RPMI8226 (cell line): ENCODE measurements at places on chromosomes 16 and 17.

GRCh38 chr17:1813088-1813487, 16.6 kb downstream of the SMYD4 start:
- DNase-seq = no peak

DNA sequence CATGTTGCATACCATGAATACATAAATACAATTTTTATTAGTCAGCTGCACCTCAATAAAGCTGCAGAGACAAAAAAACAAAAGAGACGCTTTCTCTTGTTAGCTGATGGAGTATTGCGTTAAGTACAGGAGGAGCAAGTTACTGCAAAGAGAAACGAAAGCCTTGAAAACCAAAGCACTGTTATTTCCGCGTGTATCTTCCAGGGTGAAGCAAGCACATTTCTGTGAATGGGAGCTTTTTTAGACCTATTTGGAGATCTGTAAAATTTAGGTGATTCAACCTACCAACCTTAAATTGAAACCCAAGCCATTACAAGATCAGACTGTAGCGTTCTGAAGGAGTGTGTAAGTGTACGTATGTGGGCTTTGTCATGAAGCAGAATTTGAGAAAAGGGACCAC, 390.4 kb downstream of the SOX9 start:
- no peak for DNase-seq

- DNase-seq = no peak
Observed at GRCh38 chr17:1294157-1294717, 14.8 kb downstream of the TRARG1 start.

- no peak for DNase-seq
Observed at GRCh38 chr16:55411231-55411630, 67.8 kb upstream of the MMP2 start.

DNA sequence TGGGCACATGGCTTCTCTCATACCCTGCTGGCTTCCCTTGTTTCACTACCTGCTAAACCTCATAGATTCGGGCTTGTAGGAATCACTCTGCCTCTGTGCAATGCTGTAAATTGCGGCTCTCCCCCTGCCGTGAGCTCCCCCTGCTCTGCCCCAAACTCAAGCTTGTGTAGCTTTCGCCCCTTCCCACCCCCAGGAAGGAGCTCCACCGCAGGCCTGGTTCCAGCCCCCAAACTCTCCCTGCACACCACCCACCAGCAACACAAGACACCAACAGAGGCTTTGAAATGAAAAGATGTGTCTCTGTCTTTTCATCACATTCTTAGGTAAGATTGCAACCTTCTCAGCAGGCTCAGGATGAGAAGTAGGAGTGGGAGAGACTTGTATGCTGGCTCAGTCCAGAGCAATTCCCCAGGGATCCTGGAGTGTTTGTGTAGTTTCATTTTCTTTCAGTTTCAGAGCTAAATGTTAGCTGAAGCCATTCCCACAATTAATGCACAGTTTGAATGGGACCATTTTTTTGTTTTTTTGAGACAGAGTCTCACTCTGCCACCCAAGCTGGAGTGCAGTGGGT, 14.2 kb downstream of the CX3CL1 start:
- DNase-seq = no peak

- peak; percentile 74 for DNase-seq
Observed at GRCh38 chr16:46673320-46674013, 15.5 kb downstream of the VPS35 start.

GRCh38 chr16:12289175-12290063, 312.9 kb downstream of the SNX29 start:
- DNase-seq = no peak

DNA sequence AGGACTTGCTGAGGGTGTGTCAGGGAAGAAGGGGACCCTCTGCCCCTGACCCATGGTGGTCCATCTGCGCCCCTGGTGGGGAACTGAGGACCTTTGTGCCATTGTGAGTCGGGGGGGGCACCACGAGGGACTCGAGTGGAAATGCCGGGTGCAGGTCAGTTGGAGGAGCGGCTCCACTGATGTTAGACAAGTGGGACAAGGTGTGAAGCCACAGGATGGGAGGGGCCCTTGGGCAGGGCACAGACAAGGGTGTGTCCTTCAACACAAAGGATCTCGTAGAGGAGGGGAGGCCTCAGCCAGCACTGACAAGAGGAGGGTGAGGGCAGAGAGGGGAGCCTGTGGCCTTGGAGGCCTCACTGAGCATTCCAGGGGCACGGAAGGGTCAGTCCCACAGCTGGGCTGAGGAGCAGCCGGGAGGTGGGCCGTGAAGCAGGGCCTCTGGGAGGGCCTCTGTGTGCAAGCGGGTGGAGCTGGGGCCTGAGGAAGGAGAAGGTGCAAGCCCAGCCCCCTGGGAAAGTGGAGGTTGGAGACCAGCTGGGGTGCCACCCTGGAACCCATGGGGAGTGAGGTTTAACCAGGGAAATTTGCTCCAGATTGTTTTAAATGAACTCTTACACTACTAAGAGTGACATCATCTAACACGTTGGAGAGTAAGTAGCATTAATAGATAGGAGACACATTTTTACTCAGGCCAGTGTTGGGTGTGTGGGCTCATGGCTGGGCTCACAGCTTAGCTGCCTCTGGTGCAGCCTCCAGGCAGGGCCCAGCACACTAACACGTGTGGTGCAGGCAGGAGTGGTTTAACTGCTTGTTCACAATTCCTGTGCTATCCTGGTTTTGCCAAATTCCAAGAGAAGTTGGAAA, 27.9 kb downstream of the NARF start:
- DNase-seq = no peak

DNA sequence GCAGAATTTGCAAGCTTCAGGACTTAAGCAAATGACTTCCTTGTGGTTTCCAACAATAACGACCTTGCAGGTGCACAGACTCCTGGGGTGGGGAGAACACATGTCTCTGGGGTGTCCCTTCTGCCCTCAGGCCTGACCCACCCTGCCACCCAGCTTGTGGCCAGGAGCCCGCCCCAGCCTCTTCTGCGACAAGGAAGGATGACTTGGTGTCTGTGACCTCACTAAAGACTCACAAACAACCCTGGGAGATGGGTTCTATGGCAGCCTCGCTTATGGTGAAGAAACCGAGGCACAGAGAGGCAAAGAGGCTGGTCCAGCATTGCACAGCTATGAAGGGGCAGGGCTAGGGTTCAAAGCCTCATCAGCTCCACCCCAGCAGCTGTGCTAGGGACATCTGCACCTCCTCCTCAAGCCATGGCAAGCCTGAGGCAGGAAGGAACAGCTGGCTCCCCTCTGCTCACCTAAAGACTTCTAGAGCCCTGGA, 2.6 kb downstream of the ATP2A3 start:
- DNase-seq = peak; percentile 82

DNA sequence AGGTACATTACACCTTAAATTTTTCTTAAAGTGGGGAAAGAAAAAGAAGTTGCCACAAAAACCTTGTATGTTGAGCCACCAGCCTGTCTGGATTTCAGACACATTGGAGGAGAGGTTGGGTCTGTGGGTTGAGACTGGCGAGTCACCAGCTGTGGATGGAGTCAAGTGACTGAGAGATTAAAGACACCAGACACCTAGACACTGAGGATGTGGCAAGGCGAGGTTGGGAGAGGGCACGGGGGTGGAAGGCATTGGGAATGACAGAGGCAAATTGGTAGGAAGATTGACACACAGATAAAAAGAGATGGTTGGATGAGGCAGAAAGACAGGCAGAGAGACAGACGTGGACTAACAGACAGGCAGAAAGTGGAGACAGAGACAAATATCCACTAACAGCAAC, 49.6 kb downstream of the KCNJ12 start:
- no peak for DNase-seq

DNA sequence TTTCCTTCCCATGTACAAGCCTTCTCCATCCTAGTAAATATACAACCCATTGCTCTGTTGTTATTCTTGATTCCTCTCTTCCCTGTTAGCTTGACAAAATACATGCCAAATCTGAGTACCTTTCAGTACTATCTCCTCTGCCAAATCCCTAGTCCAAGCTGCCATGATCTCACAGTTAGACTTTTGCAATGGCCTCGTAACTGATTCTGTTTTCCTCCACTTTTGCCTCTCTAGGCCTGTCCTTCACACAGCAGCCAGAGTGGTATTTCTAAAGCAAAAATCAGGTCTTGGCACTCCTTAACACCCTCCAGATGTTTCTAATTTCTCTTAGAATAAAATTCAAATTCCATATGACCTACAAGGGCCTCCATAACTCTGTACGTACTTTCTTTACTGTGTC, 153.0 kb upstream of the RBL2 start:
- DNase-seq = no peak

GRCh38 chr17:66522591-66523272, 220.3 kb downstream of the PRKCA start:
- no peak for DNase-seq

- DNase-seq = no peak
Observed at GRCh38 chr17:7705269-7706255, 560 bp downstream of the EFNB3 start.

GRCh38 chr17:37388266-37388665, 12.5 kb downstream of the C17orf78 start:
- no peak for DNase-seq

GRCh38 chr17:17227608-17228520, 9.1 kb downstream of the FLCN start:
- DNase-seq = no peak

GRCh38 chr17:71764505-71764904, 356.3 kb upstream of the SOX9 start:
- DNase-seq = peak; percentile 39

GRCh38 chr16:55406651-55407050, 72.3 kb upstream of the MMP2 start:
- no peak for DNase-seq

DNA sequence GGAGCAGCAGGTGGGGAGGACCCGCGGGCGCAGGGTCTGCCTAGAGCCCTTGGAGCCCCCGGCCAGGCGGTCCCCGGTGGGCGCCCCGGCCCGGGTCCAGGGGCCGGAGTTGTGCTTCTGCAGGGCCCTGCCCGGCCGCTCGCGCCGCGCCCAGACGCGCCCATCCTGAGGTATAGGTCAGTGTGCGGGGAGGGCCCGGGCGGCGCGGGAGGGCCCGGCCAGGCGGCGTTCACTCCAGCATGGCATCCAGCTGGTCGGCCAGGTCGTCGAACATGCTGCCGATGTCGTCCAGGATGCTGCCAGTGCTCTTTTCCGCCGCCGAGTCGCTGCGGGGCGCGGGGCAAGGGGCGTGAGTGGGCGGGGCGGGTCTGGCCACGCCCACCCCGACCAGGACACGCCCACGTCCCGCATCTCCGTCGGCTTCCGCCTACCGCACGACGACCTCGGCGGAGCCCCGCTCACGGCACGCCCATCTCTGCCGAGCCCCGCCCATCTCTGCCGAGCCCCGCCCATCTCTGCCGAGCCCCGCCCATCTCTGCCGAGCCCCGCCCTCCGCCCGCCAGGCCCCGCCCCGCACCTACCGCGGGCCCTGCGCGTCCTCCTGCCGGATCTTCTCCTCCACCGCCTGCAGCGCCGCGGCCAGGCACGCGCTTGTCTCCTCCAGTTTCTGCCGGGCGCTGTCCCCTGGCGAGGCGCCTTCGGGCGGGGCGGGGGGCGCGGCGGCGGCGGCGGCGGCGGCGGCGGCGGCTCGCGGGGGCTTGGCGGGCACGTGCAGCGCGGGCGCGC, 17.9 kb downstream of the CASKIN1 start:
- DNase-seq = no peak

- DNase-seq = no peak
Observed at GRCh38 chr17:78075545-78075944, 53.0 kb downstream of the TMC6 start.

GRCh38 chr17:77687921-77688320, 270.6 kb upstream of the TNRC6C start:
- no peak for DNase-seq

DNA sequence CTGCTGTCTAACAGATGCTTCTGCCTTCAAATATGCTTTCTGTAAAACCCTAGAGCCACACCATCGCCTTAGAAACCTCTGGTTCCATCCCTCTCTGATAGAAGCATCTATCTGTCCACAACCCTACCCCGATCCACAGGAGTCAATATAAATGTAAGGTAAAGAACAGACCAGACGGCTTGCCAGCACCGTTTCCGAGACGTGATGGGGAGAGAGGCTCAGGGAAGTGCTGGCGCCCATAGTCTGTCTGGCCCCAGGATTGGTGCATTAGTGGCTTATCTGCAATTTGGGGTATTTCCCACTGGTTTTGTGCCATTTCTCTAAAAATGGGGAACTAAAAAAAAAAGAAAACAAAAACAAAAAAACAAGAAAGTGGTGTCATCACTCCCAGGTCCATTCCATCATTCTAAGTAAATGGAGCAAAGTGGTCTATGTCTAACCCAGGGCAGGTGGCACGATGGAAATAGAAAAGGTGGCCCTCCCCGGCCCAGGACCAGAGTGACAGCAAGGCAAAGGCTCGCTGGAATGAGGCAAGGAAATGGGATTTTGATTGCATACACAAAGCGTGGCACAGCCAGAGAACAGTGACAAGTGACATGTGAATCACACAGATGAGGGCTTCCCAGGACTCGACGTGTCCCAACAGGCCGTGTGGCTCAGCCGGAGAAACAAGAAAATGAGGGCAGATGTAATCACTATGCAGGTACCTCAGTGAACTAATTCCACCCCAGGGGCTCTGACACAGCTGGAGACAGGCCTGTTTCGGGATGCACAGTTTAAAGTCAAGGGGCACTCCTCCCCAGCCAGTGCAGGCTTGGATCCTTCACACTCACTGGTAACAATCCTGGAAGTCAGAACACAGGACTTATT, 125.6 kb downstream of the GAS7 start:
- DNase-seq = no peak

GRCh38 chr16:63774302-63774701, 1347.6 kb downstream of the CDH11 start:
- no peak for DNase-seq

GRCh38 chr17:28427371-28427770, 21.4 kb upstream of the SLC46A1 start:
- no peak for DNase-seq

DNA sequence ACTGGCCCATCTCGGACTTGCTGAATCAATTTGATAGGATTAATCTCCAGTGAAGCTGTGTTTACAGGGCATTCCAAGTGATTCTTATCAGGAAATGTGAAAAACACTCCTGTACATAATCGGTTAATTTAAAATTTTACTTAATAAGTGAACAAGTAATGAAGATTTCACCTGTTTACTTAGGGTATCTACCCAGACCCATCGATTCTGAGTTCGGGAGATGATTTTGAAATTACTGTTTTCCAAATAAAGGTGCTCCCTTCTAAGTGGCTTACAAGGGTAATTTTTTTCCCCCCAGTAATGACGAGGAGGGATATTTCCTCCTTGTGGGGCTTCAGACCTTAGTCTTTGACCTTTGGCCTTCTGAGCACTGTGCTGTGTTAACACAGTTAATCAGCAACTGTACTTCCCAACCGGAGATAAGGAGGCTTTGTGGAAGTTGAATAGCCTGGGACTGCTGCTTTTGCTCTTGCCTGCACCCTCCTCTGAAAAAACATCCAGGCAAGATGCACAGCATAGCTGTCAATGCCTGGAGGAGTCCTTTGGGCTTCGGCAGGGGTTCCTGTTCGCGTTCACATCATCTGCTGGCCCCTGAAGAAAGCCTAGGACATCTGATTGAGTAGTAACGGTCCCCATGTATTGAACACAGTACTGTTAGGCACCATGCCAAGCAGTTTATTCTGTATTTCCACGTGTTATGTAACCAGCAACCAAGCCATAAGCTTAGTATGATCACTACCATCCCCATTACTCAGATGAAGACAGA, 1.8 kb downstream of the FAHD1 start:
- no peak for DNase-seq
